ENCODE measurements at places on chromosomes 7 and 10. TPM values are rescaled to one million over a fixed set of nuclear protein-coding genes. Genes with fewer than 3 reads are reported as not detected.

DNA sequence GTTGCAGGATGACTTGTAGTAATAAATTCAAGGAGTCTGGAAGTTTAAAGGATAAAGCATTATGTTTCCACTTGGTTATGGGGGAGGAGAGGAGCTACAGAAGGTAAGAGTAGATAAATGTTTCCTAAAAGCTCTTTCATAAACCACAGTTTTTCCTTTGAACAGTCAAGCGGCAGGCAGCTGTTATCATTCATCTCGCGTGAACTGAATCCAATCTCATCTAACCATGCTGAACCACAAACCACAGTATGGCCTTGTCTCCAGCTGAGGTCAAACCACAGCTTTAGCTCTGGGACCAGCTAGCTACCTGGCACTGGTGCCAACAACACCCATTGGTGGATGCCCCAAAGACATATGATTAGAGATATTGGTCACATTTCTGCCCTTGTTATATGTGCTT is 63.3 kb downstream of the NOC3L start:
- no peak for DNase-seq

Gene CFAP46
- total RNA-seq = 0.75 TPM

- DNase-seq = no peak
These were observed 144.1 kb downstream of the ANLN start for GRCh38 chr7:36533717-36534116.

GRCh38 chr10:74332398-74332797 is 181.4 kb downstream of the ADK start:
- no peak for DNase-seq

GRCh38 chr10:609868-610545 is 79.5 kb downstream of the DIP2C start:
- no peak for DNase-seq

Gene HPS6
- 18.5 TPM for total RNA-seq

GRCh38 chr10:1402016-1402770 is 335.1 kb downstream of the ADARB2 start:
- no peak for DNase-seq

DNA sequence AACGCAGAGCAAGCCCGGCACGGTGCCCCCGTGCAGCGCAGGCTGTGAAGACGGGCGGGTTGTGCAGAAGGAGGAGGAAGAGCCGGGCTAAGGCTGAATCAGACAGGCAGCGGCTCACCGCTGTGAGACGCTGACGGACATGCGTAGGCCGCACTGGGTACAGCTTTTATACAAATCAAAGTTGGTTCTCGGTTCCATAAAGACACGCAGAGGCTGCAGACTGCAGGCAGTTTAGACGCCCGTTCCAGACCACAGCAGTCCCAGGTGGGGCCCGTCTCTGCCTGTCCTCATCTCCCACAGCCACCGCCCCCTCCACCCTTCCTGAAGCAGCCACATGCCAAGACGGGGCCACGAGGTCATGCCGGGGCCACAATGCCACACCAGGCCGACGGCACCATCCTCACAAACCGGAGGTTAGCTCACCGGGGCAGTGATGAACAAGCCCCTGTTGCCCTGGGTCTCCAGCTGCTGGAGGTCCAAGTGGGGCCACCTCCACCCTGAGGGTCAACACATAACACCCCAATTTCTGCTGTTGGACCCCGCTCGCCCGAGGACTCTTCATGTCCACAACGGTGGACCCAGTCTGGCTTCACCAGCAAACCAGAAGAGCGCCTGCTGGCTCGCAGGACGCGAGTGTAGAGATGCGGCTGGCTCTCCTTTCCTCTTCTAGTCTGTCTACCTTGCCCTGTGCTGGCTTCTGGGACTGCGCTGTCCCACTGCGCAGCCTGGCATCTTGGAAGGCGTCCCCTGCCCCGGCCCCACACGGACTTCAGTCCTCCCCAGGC is 227.2 kb downstream of the ELFN1 start:
- no peak for DNase-seq

DNA sequence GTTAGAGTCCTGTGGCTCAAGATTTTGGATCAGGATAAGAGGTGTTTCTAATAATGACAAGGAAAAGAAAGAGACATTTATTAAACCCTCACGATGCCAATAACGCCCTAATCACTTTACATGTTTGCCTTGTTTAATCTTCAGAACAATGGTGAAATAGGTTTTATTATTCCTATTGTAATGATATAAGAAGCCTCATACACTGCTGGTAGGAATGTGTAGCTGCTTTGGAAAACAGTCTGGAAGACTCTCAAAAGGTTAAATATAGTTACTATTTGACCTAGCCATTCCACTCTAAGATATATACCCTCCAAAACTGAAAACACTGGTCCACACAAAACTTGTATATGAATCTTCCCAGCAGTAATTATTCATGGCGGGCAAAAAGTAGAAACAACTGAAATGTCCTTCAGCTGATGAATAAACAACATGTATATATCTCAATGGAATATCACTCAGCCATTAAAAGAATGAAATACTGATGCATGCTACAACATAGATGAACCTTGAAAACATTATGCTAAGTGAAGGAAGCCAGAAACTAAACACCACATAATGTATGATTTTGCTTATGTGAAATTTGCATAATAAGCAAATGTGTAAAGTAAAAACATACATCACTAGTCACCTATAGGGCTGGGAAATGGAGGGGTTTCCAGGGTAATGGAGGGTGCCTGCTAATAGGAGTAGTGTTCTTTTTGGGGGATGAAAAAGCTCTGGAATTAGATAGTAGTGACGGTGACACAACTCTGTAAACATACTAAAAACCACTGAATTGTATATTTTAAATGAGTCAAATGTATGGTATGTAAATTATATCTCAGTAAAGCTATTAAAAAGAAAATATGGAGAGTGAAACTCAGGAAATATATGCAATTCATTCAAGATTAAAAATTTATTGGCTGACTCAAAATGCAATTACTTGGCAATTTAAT is 76.9 kb upstream of the ANK3 start:
- DNase-seq = no peak

- no peak for DNase-seq
These were observed 62.7 kb upstream of the FZD1 start for GRCh38 chr7:91201442-91202113.

- no peak for DNase-seq
These were observed 4.7 kb downstream of the FXYD4 start for GRCh38 chr10:43376046-43376635.

Gene SH2D4B
- total RNA-seq = not detected

Gene KIF11
- 42.6 TPM for total RNA-seq

GRCh38 chr7:1540776-1541271 is 10.3 kb downstream of the MAFK start:
- DNase-seq = no peak

DNA sequence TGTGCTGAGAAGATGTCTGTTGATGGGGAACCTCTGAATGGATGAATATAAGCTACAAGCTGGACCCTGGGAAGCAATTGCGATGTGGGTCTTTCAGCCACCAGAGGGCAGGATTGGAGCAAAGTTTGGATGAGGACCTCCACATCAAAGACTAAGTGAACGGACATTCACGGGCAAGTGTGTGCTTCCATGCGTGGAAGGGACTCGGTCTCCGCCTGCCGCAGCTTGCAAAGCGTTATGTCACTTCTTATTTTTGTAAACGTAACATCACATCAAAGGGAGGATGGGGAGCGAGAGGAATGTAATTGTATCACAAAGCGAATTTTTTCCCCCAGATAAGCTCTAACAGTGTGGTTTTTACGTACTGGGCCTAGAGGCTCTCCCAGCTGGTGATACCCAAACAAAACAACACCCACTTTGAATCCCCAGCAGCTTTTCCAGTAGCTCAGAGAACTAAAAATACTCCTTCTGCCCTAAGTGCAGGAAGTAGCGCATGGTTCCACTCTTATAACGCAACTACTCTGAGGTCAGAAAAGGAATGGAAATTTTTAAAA is 65.0 kb downstream of the VWA2 start:
- DNase-seq = peak; percentile 91

GRCh38 chr7:95295397-95295796 is 28.9 kb downstream of the PON1 start:
- no peak for DNase-seq

DNA sequence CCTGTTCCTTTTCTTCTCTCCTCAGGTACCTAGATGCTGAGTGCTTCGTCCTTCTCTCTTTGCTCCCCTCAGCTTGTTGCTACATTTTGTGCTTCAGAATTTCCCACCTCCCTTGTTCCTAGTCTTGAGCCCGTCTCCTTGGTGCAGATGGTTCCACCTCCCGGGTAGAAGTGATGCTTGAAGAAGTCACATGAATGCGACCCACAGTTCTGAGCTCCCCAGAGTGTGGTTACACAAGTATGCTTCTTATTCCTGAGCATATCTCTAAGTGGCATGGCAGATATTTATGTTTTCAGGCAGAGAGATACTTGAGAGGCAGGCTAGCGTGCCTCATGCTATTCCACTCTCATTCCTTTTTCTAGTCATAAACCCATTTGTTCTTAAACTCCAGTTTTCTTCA is 34.0 kb downstream of the INPP5F start:
- no peak for DNase-seq

DNA sequence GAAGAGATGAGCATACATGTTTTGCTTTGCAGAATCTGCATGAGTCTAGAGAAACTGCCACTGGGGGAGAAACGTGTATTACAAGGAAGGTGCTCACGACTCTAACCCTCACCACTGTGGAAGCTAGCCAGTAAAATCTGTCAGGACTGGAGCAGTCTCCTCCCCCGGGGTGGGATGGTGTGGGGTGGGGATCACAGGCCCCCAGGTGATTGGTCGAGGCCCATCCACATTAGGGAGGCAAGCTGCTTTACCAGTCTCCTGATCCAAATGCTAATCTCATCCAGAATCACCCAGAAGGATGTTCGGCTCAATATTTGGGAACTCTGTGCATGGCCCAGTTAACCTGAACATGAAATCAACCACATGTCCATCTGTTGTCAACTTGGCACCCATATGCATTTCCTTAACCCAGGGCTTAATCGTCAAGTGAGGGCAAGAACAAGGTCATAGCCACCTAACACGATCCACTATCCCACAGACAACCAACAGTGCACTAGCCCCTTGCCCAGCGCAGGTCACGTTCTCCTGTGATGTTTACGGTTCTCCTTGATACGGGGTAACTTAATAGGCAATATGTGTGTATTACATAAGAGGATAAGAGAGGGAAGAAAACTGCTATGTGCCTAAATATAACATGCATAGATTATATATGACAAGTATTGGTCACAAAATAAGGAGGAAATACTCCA is 40.8 kb downstream of the DNAJB6 start:
- no peak for DNase-seq

Gene COBL
- 0.11 TPM for total RNA-seq

Gene PRSS1
- total RNA-seq = not detected

Gene DEPP1
- total RNA-seq = 318 TPM

DNA sequence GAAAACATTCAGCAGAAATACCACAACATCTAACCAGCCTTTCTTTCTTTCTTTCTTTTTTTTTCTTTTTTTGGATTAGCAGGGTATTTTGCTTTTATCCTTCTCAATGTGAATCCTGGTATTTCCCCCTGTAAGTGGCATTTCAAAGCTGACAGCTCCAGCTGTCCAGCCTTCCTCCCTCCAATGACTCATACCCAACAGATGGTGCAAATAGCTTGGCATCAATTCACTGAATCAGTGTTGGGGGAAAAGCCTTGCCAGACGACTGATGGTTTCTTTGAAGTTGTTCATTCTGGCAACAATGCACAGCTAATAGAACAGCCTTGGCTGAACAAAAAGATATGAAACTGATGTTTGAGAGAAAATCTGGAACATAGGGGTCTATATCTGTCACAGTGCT is 316.8 kb upstream of the STEAP1 start:
- peak; percentile 12 for DNase-seq

- no peak for DNase-seq
These were observed 573.7 kb downstream of the PARD3 start for GRCh38 chr10:34241226-34242000.

DNA sequence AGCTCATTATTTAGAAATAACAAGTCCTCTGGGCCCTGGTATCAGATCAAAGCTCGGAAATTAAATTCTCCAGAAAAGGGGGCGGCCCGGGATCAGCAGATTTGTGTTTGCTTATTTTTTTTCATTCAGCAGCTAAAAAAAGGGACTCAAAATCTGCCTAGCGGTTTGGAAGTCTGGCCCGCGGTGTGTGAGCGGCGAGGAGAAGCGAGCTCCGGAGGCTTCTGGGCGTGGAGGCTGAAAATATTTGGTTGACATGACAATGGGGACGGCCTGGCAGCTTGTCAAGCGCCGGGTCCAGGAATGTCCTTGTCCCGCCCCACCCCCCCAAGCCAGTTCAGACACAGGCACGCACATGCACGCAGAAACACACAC is 43.4 kb downstream of the FOXL3 start:
- DNase-seq = no peak

Gene PKD1L1
- total RNA-seq = 3.0 TPM

Gene GPR26
- not detected for total RNA-seq

All from endothelial cell of umbilical vein (primary cell).